Astrocyte (in vitro differentiated cells and primary cell): ENCODE measurements at places on chromosomes 6 and 20.

DNA sequence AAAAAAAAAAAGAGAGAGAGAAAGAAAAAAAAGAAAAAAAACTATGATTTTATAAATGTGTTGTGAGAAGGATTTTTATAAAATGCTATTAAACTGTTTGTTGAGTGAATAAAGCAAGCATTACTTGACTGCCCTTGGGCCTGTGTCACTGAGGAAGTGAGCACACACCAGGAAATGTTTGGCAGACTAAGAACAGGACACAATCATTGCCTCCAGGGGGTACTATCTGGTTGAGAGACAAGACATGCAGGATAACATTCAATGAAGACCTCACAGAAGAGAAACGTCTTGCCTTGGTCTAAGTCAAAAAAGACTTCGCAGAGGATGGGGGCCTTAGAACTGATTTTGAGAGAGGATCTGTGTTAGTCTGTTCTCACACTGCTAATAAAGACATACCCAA is 40.6 kb downstream of the MTFR2 start:
- no peak for DNase-seq

DNA sequence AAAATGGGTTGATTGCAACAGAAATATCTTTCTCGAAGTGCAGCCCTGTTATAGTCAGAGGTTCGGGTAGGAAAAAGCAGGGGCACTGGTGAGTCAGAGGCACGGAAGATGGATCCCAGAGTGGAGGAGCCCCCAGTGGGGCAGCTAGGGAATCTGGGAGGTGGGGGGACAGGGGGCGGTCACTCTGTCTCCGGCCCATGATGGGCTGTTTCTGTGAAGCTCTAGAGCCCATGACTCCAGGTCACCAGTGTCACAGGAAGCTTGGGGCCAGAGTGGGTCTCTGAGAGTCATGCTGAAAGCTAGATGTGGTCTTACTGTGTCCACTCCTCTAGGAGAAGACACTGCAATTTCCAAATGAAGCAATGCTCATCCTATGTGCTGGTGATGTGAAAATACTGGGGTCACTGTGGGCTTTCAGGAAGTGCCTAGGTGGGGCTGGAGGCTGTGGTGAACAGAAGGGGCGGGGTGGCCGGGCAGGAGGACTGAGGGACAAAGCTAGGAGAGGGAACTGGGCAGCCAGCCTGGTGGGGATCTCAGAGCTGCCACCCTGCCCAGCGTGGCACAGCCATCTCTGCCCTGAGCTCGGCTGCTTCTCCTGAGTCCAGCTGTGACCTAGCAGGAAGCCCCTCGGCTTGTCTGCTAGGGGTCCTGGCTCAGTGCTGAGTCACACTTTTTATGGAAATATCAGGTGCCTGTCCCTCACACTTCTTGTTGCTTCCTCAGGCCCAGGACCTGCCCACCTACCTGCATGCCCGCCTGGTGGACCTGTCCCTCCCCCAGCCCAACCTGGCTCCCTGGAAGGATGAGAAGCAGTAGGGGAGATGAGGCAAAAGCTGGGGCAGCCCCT is 54.2 kb downstream of the IRF4 start:
- no peak for DNase-seq

DNA sequence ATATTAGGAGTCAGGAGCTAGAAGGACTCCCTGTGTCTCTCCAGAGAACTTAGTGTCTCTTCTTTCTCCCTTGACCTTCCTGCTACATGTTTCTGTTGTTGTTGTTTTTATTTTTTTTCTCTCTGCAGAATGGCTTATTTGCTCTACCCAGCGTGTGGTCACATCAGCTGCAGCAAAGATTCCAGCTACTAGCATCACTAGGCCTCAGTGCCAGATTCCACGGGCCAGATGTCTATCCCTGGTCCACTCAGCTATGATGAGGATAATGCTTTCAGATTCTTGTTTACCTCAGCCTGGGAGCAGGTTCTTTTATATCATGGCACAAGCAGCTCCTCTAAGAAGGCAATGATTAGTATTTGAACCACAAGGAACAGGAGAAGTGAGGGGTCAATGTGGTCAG is 110.0 kb downstream of the PLCB1 start:
- DNase-seq = no peak

- DNase-seq = no peak
Measured at GRCh38 chr6:111846066-111846465, 27.2 kb downstream of the FYN start.

DNA sequence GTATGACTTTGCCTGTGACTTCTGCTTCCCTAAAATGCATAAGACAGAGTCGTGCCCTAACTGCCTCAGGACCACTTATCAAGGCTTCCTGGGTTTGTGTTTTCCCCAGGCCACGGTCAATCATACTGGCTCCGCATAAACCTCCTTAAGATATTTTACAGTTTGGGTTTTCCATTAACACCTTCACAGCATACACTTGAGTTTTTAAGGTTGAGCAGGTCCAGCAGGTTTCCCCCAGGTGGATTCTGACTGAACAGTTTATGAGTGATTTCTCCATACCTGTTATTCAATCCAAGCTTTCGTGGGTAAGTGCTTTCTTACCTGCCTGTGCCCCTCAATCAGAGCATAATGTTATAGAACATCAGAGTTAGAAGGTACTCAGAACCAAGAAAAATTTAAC is 39.3 kb downstream of the NINL start:
- DNase-seq = no peak

DNA sequence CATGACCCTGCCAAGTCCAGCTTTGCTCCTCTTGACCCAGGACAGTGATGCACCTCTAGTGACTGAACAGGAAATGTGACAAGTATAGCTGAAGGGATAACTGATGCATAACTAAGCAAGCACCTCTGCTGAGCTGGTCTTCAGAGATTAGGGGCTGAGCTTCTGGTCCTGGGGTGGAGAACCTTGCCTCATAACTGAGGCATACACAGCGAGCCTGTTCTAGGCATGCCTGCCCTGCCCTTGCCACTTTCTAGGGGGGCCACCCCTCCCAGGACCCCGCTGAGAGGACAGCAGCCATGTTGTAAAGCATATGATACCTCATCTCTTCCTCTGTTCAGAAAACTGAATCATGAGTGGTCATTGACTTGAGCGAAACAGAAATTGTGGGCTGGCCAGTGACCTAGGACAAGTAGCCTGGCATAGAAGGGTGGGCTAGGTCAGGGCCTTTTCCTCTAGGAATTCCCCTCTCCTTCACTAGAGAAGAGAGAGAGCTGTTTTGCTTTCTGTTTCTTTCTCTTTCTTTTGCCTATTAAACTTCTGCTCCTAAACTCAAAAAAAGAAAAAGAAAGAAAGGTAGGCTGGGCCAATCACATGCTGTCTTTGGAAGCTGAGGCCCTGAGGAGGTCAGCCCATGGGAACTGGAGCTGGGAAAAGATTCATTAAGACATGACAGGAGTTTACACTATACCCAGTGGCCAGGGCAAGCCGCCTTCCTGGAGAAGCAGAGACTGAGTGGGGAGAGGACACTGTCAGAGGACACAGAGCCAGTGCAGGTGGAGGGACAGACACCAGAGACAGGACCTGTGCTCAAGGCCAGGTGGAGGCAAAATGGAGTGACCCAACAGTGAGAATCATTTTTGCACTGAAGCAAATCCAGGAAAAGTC is 23.1 kb downstream of the ALDH5A1 start:
- no peak for DNase-seq

DNA sequence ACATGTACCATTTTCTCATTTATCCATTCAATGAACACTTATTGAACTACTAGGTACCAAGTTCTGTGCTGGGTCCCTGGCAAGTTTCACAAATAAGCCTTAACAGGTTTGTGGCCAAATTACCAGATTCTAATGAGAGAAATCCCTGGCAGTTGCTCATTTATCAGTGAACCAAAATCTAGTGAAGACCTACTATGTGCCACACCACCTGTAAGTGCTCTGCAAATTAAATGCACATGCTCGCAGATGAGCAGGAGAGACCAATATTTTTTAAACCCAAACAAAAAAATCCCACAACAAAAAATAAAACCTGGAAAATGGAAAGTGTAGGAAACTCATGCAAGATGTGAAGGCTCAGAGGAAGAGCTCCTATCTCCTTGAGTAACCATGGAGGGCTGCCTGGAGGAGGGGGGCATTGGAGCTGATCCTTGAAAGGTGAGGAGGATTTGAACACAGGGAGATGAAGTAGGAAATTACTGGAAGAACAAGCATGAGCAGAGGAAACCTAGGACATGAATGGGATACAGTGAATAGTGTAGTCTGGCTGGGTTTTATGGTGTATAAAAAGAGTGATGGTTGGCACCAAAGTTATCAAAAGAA is 48.9 kb downstream of the CDH22 start:
- DNase-seq = no peak

DNA sequence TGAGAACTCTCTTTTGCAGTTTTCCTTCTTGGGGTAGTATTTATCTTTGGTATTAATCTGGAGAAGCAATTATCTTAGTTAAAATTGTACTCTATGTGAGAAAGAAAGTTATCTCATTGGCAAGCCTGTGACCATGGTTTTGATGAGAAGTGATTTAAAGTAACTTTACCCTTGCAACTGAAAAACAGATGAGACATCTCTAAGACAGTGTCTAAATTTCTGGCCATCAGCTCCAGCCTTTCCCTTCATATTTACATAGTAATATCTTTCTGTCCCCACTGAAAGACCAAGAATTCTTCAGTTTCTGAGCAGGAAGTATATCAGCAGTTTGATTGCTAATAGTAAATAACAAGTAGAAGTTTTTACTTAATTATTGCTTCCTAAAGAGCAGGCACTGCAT is 386.1 kb upstream of the SYNCRIP start:
- DNase-seq = no peak

- no peak for DNase-seq
Measured at GRCh38 chr20:60292001-60292520, 333.8 kb downstream of the CDH26 start.

- DNase-seq = no peak
Measured at GRCh38 chr6:170111141-170111664, 179.7 kb downstream of the DLL1 start.

DNA sequence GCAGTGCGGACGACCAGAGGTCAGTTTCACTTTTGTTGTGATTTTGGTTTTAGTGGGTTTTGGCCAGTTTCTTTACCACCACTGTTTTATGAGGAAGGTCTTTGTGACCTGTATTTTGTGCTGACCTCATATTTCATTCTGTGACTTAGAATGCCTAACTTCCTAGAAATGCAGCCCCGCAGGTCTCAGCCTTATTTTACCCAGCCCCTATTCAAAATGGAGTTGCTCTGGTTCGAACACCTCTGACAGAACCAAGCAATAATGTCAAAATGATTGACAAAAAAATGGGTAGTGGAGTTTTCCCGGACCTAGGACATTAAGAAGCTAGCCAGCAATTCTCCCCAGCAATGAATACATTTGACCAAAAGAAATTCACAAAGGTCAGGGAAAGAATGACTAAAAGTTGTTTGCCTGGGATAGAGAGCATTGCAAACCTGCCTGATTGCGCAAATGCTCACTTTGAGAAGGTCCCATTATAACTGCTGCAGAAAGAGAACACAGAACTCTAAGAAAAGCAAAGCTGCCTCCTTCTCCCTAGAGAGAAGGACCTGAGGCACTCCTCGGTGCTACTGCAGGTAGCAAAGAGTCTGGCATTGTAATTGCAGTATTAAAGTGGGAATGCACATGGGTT is 288.8 kb downstream of the ADGB start:
- DNase-seq = no peak

GRCh38 chr6:158233214-158233795 is 65.2 kb downstream of the GTF2H5 start:
- DNase-seq = no peak

DNA sequence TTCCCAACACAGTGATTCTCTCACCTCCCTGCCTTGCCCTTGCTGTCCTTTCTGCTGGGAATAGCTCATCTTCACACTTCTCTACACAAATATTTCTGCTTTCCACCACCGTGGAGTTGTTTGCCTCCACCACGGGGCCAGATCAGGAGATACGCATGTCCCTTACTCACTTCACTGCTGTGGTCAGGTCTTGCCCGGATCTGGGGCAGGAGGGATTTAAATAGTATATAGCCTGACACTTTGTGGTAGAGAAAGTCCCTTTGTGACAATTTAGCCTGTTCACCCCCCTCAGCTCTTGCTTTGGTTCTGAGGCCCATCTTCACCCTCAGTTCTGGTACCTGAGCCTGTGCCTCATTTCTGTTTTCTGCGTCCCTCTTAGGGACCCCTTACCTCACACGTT is 92.6 kb upstream of the PREP start:
- no peak for DNase-seq

DNA sequence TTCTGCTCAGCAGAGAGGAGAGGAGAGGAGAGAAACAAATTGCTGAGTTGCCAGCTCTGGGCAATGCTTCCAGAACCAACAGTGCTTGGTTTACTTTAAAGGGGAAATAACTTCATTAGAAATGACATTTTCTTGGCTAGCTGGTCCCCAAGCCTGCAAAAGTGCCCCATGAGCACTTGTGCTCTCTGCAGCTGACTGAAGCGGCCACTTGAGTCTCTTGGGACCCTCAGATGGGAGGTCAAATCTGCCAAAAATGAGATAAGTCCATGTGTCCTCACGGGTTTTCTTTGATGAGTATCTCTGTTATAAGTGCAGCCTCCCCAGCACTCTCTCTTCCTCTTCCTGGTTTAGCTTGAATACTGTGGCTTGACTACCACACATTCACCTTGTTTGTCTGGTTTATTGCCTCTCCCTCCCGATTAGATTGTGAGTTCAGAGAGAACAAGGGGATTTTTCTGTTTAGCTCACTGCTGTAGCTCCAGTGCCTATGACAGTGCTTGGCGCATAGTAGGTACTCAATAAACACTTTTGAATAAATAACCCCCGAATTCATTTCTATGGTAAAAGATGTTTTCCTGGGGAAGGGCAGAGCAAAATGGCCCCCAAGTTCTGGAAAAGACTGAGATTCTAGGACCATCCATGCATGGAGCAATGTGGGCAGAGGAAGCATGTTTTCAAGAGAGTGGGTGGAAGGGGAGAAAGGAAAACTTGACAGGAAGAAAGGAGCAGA is 7.0 kb upstream of the RIN2 start:
- DNase-seq = no peak

- DNase-seq = no peak
Measured at GRCh38 chr6:70839286-70840266, 117.3 kb downstream of the B3GAT2 start.

DNA sequence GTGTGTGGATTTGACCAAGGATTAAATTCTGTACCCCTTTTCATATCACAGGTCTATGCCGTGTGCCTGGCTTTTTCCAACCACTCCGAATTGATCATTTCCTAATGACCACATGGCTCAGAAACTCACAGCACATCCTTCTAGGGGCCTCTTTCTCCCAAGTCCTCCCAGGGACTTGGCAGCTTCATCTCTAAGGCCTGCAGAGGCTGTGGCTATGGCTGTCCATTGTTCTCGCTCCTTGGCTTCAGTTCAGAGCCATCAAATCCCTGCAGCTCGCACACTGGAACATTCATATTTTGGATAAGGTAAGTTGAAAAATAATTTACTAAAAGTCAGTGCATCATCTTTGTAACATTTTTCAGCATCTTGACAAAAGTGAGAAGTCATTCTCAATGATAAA is 497.2 kb upstream of the CDH4 start:
- no peak for DNase-seq

- DNase-seq = no peak
Measured at GRCh38 chr20:57476641-57477461, 48.1 kb downstream of the CTCFL start.

DNA sequence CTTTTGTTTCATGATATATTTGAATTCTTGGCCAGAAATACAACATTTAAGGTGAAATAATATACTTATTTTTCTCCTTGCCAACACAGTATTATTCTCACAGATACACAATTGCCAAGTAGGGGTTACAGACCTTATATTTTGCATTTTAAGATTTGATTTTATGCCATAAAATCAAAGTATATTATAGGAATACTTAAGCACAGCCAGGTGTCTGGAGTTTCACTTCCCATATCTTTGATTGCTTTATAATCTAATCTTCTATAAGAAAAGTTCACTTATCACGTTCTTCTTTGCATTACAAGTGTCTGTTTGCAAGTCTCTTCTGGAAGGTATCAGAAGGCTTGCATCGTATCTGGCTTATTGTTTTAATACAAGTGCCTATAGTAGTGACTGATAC is 327.7 kb upstream of the MANEA start:
- DNase-seq = no peak
